ENCODE measurements at places on chromosomes 3 and 15.

DNA sequence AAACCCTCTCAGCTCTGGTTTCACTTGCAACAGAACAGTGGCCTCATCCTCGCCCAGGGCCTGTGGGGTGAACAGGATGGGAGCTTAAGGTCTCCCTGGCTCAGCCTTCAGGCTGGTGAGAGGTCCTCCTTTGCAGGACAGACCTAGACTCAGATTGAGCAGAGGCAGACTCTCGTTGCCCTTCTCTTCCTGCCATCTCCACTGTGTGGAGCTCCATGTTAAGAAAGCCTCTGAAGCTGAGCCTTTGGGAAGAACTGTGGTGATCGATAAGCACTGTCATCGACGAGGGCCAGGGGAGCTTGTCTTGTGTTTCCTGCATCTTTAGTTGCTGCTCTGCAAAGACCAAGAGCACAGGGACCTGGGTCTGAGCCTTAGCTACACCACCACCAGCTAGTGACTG, 37.8 kb upstream of the GRIP2 start:
- DNase-seq: no peak

- no peak for DNase-seq
These were observed 419.7 kb downstream of the ZNF385D start for GRCh38 chr3:21331321-21331720.

DNA sequence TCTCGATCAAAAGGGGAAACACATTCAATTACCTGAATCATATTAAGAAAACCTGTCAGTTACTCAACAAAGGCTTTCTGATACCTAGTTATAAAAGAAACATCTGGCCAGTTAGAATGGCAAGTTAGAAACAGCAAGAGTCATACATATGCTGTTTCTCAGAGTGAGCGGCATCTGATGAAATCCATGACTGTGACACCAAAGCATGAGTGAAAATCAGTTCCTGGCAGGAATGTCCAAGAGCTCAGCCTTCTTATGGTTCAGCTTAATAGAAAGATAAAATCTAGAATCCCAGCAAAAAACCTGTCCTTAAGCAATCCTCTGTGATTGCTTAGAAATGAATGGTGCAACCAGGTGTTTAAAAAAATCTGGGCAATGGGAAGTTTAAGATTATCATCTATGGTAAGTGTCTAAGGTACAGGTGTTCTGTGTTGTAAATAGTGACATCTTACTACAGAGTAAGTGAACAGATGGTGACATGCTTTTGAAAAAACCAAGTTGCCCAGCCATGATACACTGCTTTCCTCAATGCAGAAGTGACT, 18.8 kb downstream of the B4GALT4 start:
- DNase-seq: no peak

GRCh38 chr15:78641102-78641748, at the start of gene CHRNB4:
TSS of gene CHRNB4 (minus strand) at chr15:78641210. CDS start at chr15:78641133, 77 bp downstream.
- peak; percentile 68 for DNase-seq

- peak; percentile 58 for DNase-seq
These were observed 83.4 kb downstream of the CHSY1 start for GRCh38 chr15:101168463-101168824.

GRCh38 chr15:57253082-57253481, 123.2 kb upstream of the CGNL1 start:
- DNase-seq: no peak

DNA sequence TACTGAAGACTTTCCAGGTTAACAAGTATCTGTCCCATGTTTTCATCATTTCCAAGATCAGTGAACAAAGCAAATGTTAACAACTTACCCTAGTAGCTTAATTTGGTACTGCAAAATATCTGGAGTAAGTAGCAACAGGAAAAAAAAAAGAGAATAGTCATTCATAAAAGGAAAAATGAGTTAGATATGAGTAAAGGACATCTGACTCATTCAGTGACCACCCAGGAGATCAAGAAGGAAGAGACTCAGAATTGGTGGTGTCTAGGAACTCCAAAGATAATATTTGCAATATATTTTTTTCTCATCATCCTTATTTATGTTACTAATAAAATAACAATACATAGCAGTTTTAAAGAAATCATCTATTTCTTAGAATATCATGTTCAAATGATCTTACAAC, 253.8 kb upstream of the COL8A1 start:
- no peak for DNase-seq

DNA sequence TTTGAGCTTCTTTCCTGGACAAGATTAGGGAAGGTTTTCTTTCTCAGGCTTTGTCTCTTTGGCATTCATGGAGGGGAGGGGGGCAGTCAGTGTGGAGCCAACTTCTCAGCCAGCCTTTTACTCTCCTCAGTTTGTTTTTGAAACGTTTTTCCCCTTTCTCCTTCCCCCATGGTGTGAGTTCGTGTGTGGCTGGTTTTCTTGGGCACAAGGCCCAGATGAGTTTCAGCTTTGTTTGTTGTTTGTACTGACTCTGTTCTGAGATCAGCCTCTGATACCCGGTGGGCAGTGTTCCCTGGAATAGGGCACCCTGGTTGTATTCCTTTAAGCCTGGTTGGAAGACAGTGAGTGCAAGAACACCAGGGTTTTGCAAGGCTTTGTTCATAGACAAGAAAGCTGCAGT, 168.2 kb upstream of the RARB start:
- no peak for DNase-seq

GRCh38 chr15:57591822-57592367, at the start of gene MYZAP:
TSS of gene MYZAP (plus strand) at chr15:57591904. CDS start at chr15:57592035, 131 bp downstream.
- peak; percentile 64 for DNase-seq

Data from right forelimb (tissue), 1 donor.